ENCODE measurements at places on chromosomes 2 and 18.

GRCh38 chr2:27855476-27855875 is 34.7 kb downstream of the RBKS start:
- no peak for DNase-seq

DNA sequence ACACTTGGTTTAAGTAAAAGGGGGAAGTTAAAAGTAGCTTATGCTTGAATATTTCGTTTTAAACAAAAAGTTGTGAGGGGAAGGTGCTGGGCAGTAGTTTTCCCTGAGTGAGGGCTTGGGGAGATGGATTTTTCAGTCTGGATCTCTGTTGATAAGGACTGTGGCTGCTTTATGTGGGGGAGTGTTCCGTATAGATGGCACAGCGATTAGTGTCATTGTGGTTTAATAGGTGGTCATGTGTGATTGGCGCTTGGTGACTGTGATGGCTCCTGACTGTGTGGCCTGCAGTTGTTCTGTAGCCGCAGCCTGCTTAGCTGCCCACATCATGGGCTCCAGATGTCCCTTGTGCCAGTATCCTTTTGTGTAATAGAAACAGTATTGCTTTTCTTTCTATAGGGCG is 156.2 kb downstream of the WDSUB1 start:
- DNase-seq, result no peak

DNA sequence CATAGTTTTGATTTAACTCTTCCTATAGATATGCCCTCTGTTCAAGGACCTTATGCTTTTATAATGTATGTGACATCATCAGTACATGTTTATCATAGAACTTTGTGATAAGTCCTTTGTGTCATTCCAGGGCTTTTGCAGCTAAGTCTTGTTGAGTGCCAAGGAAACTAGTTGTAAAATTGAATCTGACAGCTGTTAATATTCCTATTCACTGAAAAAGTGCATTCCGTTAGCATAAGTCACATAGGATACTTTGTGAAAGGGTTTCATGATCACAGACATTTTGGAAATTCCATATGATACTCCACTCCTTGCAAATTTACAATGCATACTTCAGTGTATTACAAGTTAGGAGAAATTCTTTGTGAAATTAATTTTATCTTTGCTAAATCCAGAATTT is 503.4 kb downstream of the CCDC85A start:
- DNase-seq, result no peak

GRCh38 chr2:129396980-129397599 is 582.4 kb upstream of the RAB6C start:
- no peak for DNase-seq

GRCh38 chr2:42367835-42368234 is 6.8 kb upstream of the COX7A2L start:
- DNase-seq, result no peak

- no peak for DNase-seq
These were observed 24.5 kb downstream of the LOXHD1 start for GRCh38 chr18:46632401-46633071.

DNA sequence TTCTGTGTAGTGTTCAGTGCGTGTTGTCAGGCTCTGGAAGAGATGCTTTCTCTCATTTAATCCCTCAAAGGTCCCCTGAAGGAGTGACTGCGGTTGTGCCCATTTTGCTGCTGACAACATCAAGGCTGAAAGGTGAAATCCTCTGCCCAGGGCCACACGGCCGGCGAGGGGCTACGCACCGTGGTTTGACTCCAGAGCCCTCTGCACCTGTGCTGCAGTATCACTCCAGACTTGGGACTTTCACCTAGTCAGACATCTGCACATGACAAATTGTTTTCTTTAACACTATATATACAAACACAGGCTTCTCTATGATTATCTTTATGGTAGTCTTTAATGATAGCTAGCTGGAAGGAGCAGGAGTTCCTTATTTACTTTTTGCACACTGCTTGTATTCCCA is 90.2 kb downstream of the ARMC9 start:
- DNase-seq, result no peak

DNA sequence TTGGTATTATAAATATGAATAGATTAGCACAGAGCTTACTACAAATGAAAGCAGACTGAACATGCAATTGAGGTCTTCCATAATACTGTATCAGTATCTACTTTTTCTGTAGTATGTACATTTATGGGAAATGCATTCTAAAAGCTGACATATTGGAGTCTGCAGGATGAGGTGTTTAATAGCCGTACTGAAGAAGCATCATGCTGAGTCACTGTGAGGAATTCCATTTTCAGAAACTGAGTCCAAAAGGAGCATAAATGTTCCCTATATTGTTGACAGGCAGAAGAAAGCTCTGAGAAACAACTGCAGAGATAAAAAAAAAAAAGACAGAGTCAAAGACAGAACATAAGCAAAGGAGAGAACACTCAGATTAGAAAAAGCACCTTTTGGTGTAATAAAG is 366.7 kb upstream of the SPHKAP start:
- no peak for DNase-seq

- no peak for DNase-seq
These were observed 84.5 kb downstream of the ZBTB7C start for GRCh38 chr18:48324651-48325050.

- no peak for DNase-seq
These were observed 23.0 kb downstream of the INPP5D start for GRCh38 chr2:233082931-233083755.

- DNase-seq, result no peak
These were observed 111.4 kb downstream of the METTL4 start for GRCh38 chr18:2459886-2460285.

DNA sequence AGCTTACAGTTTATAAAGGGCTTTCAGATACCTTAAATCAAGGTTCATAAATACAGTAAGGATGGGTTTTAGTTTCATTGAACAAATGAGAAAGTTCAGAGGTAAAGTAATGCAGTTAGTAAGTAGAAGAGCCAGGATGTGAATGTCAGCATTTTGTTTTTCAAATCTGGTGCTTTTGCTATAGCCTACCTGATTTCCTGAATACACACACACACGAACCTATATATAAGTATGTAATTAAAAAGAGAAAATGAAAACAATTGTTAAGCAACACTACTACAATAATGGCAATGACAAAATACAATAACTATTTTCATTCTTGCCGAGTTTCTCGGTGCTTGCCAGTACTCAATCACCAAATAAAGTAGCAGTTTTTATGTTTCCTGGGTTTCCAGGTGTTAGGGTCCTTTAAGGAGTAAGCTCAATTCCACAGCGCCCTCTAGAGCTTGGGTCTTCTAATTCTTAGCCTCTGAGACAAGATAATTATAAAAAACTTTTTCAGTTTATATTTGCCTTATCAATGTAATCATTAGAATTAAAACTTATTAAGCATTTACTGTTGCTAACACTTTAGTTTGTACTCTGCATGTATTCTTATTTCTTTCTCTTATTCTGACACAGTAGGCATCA is 512.9 kb upstream of the ACVR2A start:
- DNase-seq, result no peak

- DNase-seq, result no peak
These were observed 4.1 kb downstream of the TMEM237 start for GRCh38 chr2:201639205-201639604.

GRCh38 chr2:240198226-240198625 is 57.8 kb upstream of the OTOS start:
- DNase-seq, result no peak

DNA sequence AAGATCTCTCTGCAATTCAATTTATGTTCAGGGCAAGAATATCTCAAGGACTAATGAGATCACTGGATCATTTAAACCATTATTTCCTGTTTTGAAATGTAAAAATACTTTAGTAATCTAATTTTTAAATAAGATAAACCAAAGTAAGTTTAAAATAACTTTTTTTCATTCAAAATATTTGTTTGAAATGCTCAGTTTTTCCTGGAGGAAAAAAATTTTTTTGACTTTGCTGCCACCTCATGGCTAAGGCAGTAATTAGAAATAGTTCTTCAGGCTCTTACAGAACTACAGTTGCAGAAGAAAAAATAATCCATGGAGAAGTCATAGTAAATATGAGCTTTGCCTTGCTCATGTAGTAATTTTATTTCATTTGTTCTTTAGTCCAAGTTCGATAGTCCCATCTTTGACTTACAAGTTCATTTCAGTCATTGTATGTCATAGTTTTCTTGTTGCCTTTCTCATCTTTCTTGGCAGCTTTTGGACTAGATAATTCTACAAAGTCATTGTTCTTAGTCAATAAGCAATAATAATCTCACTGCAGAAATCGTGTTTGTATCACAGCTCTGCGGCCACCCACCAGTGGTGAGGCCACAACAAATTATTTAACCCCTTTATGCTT is 127.4 kb downstream of the DPP4 start:
- DNase-seq, result no peak

- DNase-seq, result no peak
These were observed 167.9 kb downstream of the MGAT5 start for GRCh38 chr2:134421556-134422328.

- no peak for DNase-seq
These were observed 144.4 kb downstream of the MREG start for GRCh38 chr2:215868846-215869543.

DNA sequence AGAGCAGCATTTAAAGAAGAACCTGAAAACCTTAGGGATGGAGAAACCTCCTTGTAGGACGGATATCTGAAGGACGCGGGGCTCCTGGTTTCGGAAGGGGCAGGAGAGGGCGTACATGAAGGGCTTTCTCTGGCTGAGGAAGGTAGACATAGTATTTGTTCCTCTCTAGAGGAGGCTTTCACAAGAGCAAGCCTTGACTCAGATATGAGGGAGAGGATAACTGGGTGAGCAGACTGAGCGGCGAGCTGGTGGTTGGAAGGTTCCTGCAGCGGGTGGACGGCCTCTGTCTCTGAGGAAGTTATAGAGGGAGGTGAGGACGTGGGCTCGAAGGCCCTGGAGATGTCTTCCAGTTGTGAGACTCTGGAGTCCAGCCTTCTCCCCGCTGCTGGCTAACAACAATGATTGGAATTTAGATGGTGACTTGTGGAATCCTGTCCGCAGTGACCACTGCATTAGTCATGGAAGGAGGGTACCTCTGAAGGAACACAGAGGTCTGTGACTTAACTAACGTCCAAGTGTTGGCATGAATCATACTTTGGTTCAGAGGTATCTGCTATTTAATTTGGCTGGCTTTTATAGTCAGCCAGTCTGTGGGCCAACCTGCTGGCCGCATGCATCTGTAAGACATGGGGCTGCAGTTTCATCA is 80.9 kb downstream of the ASAP2 start:
- DNase-seq, result no peak

- no peak for DNase-seq
These were observed 352.7 kb upstream of the SLC39A10 start for GRCh38 chr2:195304310-195304709.

DNA sequence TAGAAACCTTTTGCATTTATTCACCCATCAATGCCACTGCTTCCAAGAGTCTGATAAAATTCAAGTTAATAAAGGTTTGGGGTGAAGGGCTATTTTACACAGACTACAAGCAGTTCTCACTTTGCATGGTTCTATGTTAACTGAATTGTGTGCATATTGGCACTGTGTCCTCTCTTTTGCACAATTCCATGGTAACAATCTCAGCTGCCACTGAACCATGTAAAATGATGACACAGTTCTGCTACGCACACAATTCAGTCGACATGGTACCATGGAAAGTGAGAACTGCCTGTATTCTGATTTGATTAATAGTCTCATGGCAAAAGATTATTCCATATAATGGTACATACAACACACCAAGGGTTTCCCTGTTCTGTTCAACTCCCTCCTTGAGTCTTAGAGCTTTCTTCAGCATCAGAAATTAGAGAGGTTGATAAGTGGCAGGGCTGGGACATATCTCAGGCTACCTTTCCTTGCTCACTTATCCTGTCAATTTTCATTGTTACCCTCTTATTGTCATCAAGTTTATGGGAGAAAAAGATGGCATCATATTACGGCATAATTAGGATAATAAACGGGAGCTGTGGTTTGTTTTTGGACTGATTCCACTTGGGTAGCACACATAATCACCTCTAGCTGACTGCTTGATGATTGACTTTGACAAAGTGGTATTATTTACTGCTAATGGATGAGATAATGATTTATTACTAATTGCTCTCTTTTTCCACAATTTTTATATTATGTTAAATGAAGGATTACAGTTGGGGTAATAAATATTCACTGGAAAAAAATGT is 139.3 kb upstream of the CREB1 start:
- DNase-seq, result no peak

- no peak for DNase-seq
These were observed 12.0 kb downstream of the ANKRD44 start for GRCh38 chr2:197298609-197299008.

- no peak for DNase-seq
These were observed 475.0 kb upstream of the POU3F3 start for GRCh38 chr2:104378853-104379374.

DNA sequence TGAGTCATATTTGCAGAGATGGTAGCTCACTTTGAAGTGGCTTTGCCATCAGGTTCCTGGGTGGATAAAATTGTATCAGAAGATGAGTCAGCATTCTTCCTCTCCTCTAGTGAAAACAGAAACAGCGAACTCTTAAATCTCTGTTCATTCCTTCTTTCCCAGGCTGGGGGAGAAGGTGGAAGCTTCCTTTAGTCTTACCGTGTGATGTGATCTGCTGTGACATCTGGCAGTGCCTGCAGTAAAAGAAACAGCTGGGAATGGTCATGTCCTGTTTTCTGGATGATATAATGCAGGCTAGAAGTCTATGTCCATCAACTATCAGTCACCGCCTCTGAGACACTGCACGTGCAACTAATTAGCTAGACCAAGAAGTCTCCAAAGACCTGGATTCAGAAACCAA is 171.6 kb downstream of the VAPA start:
- DNase-seq, result no peak

Data from stimulated activated CD8-positive, alpha-beta memory T cell treated with anti-CD3 and anti-CD28 coated beads, Interleukin-15, amount 100 ng/mL, for 48 hours (primary cell).